ENCODE measurements at places on chromosomes 16 and 17.

- peak; percentile 83 for DNase-seq
These were observed at the start of gene ULK2 for GRCh38 chr17:19867329-19868078. Gene ULK2 (minus strand): TSS chr17:19867936. CDS start chr17:19867417, 519 bp downstream.

- no peak for DNase-seq
These were observed 449.9 kb downstream of the WWOX start for GRCh38 chr16:78549366-78549765.

DNA sequence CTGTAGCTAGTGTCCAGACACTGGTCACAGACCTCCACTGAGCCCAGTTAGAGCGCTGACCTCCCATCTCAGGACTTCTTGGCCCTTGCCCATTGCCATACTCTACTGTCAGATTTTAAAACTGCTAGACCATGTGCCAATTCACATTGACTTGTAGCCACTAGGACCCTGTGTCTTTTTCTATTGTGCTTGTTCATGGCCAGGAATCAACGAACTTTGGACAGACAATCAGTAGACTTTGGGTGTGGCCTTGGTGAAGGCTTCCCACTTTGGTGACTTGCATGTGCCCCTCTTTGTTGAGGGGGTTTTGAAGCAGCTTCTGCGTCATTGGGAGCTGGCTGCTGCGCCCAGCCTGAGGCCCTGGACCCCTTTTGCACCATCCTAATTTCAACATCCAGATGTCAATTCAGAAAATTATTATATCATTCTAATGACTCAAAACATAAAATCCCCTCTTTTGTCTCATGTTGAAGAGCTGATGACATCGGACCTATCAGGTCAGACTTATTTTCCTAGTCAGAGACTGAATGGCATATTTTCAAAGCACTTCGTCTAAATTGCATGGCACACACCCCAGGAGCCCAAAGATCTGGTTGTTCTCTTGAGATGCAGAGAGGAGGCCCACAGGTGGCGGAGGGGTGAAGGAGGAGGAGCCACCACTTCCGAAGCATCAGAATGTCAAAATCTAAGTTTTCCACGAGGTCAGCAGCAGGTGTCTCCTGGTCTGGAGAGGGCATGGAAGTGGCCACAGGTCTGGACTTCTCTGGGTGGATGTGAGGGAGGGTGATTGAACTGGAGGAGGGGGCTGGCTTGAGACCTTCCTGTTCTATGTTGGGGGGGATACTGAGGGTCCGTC lies 93.4 kb upstream of the CBX4 start:
- DNase-seq: no peak

DNA sequence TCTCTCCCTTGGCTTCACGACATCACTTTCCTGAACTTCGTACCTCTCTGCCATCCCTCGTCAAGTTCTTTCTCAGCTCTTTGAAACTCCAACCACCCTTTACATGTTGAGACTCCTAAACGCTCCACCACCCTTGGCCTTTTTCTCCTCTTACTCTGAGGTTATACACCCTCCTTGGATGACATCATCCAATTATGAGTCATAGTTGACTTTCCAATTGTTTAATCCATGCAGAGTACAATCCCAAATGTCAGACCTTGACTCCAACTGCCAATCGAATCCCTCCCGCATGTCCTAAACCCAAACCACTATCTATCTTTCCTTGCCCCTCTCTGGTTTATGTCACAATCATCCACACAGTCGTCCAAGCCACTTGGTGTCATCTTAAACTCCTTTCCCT lies 18.4 kb upstream of the C16orf82 start:
- no peak for DNase-seq

DNA sequence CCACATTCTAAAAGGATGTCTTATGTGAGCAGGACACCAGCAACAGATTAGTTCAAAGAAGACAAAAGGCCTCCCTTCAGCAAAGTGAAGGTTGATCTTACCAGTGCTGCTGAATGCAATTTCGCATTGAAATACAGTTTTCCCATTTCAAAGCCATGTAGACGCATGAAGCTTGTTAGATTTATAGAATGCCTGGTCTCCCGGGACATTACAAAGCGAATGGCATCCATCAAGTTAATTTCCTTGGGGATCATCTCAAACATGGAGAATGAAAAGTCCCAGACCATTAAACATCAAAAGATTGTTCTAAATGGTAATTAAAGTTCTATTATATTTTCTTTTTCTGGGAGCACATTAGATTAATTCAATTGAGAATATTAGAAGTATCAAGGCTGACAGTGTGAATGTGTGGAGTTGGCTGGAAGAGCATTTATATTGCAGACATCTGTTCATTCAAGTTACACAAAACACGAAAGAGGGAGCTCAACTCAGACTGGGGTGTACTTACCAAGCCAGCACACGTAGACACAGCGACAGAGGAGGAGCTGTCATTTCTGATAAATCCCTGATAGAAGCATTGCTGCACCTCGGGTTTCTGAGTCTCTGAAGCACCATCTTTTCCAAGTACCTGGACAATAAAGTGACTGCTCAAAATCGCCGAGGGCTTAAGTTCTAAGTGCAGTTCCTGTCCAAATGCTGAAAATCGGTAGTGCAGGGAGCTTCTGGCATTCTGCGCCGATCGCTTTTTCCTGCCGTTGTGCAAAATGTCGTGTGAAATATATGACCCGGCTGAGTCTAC lies 3.8 kb downstream of the ADAMTS18 start:
- no peak for DNase-seq

DNA sequence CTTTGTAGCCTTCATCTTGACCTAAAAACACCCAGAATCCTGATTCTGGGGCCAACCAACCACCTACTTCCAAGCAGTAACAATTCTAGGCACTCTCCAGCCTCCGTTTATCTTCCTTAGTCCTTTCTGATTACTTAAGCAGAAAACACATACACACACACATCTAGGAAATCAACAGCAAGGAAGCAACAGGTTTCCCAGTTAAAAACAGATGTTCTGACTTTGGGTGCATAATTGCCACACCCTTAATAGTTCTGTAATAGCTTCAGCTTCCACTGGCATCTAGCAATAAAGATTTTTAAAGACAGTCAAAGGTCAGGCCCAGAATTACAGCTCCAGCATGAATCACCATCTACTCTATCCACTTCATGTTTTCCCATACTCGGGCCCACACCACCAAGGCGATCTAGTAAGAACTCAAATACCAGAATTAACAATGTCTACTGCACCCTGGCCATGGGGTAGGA lies 2.6 kb downstream of the ARHGAP17 start:
- no peak for DNase-seq

DNA sequence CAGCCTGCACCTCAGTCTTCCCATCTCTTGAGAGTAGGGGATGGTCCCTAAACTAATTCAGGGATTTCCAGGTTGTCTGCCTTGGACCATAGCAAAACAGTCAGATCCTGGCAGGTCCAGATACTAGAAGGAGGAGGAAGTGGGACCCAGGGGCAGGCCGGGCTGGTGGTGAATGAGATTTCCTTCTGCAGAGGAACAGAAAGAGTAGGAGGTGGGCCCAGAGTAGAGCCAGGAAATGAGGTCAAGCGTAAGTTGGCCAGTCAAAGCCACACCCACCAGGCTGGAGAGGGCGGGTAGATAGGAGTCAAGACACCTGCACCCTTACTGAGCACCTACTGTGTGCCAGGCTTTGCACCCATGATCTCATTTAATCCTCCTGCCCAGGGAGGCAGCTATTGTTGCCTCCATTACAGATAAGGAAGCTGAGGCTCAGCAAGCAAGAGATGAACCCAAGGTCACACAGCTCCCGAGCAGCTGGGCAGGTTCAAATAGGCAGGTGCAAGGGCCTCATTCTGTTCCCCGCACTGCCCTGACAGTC lies 2.6 kb downstream of the CDH5 start:
- DNase-seq: no peak

DNA sequence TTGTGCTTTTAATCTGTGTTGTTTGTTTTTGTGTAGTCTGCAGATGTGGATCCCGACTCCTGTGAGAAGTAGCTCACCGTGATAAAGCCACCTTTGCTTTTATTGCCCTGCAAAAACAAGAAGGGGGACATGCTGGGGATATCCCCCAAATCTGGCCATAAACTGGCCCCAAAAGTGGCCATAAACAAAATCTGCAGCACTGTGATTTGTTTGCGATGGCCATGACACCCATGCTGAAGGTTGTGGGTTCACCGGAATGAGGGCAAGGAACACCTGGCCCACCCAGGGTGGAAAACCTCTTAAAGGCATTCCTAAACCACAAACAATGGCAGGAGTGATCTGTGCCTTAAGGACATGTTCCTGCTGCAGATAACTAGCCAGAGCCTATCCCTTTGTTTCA lies 15.1 kb downstream of the AHSP start:
- no peak for DNase-seq

DNA sequence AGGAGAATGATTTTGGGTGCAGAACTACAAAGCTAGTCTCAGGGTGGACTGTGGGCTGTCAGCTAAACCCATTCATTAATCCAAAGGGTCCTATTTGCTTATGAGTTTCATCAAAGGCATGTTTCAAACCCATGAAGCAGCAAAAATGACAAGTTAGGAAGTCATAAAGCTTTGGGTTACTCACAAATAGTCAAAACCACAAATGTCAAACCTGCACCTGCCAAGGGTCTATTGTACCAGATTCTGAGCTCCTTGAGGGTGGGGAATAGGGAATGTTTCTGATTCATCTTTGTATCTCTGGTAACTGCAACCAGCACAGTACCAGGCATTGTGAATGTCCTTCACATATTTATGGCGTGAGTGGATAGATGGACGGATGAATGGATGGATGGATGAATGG lies 317.7 kb downstream of the MAF start:
- DNase-seq: no peak

DNA sequence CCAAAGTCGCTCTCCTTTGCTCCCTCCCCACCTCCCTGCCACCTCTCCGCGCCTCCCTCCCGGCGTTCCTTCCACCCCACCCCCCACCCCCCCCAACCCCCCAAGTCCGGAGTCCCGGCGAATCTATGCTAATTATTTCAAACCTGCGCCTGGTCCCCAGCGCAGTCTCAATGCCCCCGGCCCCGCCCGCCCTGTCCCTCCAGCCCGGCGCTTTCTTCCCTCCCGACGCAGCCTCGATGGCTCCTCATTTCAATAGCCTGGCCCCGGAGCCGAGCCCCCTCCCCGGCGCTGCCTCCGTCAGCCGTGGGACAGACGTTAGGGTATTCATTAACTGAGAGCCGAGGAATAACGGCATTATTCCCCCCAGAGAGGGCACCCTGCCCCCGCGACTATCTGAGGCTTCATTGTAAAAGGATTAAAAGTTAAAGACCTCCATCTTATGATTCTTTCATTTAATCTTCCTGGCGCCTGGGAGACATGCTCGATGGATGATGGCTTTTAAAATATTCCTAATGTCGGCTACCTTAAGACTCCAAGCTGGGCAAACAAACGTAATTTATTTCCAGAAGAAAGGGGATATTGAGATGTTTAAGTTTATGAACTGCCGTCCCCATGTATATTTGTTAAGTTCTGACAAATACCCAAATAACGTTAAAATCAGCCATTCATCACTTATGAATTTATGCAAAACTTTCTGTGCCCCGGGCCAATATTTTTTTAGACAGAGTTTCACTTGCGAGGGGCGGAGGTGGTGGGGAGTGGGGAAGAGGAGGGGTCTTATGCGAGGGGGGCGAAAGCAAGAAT lies 3.4 kb downstream of the NOG start:
- no peak for DNase-seq

- DNase-seq: no peak
These were observed 108.9 kb downstream of the CDH13 start for GRCh38 chr16:82735673-82736091.

GRCh38 chr16:10813099-10813455 lies 5.5 kb downstream of the TVP23A start:
- DNase-seq: no peak

DNA sequence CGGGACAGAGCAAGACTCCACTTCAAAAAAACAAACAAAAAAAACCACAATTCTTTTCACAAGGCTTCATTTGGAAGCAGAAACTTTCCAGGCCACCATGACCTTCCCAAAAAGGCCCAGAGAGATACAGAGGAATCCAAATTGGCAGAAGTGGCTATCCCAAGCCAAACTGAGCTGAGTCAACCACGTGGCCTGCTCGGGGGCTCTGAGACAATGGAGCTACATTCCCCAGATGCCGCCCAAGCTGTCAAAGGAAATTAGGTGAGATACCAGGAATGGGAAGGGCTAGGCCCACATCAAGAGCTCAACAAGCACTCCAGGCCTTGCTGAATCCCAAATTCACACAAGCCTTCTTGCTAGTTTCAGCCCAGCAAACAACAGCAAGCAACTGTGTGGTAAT lies 5.7 kb upstream of the EXOSC6 start:
- no peak for DNase-seq

DNA sequence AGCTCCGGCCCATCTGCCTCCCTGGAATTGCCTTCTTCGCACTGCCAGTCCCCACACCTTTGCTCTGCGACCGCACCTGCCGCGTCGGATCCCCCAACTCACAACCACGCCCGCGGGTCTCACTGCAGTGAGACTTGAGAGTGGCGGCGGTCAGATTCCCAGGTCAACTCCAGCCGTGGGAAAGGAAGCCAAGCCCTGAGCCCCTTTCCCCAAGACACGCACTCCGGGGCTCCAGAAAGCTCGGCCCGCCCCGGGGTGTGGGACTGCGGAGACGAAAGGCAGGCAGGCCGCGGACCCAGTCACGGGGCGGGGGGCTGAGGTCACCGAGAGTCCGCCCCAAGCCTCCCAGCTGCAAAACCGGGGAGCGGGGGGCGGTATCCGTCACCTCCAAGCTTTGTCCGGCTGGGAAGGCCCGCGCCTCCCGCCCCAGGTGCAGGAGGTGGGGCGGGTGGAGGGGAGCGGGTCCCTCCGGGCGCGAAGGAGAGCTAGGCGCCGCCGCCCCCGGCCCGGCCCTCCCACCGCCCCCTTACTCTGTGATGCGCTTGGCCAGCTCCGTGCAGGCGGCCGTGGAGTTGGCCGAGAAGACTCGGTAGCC lies 615 bp downstream of the PRPSAP1 start:
- no peak for DNase-seq
